ENCODE measurements at places on chromosomes 4 and X. TPM values are rescaled to one million over a fixed set of nuclear protein-coding genes. Genes with fewer than 3 reads are reported as not detected.

- no peak for DNase-seq
Observed at GRCh38 chrX:48681539-48682183, 1.9 kb upstream of the WAS start.

- no peak for DNase-seq
Observed at GRCh38 chrX:130111220-130112154, 1.2 kb upstream of the ELF4 start.

Gene GAGE13
- polyA plus RNA-seq = not detected

- DNase-seq = no peak
Observed at GRCh38 chrX:71195964-71196649, 26.9 kb upstream of the GJB1 start.

DNA sequence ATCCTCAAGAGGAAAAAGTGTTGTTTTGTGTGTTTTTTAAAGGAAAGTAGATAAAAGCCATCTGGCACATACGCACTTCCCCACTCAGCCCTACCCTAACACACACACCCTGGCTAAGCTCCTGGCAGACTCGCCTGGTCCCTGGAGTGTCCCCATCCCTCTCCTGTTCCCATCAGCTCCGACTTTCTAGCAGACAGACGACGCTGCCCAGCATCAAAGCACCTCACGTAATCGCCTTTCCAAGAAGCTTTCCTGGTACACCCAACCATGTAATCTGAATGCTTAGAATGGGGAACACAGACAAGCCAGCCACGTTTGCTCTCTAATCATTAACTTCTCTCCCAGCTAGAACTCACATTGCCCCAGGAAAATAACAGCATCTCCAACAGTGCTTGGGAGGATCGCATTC lies 116.2 kb downstream of the AFAP1 start:
- peak; percentile 66 for DNase-seq

GRCh38 chr4:20255251-20255586 lies 3.5 kb downstream of the SLIT2 start:
- no peak for DNase-seq

Gene FAM47A
- polyA plus RNA-seq = not detected

DNA sequence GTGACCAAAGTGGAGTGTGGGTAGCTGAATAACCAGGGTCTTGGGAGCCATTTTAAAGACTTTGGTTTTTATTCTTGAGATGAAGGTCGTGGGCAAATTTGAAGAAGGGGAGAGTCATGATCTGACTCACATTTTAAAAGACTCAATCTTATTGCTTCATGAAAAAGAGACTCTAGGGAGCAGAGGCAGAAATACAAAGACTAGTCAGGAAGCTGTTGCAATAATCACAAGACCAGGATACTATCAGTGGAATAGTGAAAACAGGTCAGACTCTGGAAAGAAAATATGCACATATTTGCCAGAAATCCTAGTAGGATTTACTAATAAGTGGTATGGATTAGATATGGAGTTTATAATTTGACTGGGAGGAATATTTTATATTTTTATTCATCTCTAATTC lies 448.4 kb downstream of the RAPGEF2 start:
- no peak for DNase-seq

Gene SNCA
- not detected for polyA plus RNA-seq

DNA sequence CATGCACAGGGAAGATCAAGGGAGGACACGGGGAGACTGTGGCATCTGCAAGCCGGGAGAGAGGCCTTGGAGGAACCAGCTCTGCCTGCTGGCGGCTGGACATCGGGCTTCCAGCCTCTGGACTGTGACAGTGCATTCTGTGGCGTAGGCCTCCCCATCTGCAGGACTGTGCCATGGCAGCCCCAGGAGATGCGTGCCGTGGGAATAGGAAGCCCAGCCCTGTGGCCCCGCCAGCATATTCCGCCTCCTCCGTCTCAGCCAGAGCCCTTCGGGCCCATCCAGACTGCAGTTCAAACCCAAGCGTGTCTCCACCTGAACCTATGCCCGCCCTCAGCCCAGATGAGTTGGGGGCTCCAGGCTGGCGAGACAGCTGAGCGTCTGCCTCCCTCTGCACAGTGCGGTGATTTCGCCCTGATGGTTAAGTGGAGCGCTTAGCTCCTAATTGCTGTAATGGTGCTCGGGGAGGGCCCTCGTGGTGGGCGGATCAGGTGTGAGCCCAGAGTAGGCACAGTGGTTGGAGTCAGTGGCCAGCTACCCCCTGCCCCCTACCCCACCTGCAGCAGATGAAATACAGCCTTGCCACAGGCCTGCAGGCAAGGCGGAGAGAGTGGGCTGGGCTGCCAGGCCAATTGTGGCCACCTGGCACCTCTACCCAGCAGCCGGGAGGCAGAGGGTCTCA lies 133.9 kb downstream of the HMX1 start:
- no peak for DNase-seq

GRCh38 chrX:66000628-66001272 lies 39.1 kb downstream of the VSIG4 start:
- DNase-seq = no peak

DNA sequence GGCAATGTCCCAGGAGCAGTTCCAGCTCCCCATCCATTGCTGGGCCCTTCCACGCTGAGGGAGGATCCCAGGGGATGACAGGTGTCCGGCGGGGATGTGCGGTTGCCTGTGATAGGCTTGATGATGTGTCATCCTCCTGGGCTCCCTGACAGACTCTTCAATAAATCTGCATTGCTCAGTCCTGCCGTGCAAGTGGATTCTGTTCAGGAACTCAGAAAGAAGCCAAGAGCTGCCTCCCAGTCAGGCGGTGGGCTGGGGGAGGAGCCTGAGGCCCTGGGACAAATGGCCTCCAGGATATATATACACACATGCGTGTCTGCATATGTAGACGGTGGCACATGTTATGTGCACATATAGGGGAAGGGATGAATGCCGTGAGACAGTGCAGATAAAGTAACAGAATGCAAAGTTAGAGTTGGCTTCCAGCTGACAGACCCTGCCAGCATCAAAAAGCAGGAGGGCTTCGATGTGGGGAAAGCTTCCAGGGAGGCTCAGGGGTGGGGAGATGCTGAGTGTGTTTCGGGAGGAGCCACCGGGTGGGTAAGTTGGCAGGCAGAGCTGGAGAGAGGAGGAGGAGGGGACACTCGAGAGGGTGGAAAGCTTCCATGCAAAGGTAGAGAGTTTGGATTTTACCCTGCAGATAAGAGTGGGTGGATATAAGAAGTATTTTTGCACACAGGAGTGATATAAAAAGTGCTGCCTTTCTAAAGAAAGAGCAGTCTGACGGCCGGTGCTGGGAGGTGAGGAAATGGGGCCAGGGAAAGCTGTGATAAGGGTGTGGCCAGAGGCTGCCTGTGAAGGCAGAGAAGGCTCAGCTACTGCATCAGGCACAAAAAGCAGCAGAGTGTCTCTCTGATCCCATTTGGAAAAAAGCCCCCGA lies 28.5 kb upstream of the CRMP1 start:
- no peak for DNase-seq

DNA sequence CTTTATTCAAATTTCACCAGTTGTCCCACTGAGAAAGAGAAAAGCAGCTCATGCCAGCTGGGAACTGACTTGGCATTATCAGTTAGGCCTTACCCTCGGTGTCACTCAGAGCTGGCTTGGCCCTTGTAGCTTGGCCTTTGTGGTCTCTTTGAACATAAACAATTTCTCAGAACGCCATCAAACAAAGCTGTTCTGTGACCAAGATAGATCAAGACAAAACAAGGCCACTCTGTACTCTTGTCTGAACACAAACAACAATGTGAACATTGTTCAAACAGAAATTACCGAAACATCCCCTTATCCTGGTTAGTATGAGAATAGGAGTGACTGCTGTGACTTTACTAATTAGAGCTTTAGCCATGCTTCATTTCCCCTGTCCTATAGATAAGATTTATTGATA lies 57.2 kb downstream of the DIPK2B start:
- peak; percentile 71 for DNase-seq

GRCh38 chr4:85318415-85318814 lies 156.5 kb upstream of the ARHGAP24 start:
- no peak for DNase-seq

Gene CTSO
- 0.17 TPM for polyA plus RNA-seq
